DMS153 (cell line): ENCODE measurements at places on chromosomes 3 and 15.

GRCh38 chr3:139718415-139718814 is 40.6 kb upstream of the NMNAT3 start:
- no peak for DNase-seq

DNA sequence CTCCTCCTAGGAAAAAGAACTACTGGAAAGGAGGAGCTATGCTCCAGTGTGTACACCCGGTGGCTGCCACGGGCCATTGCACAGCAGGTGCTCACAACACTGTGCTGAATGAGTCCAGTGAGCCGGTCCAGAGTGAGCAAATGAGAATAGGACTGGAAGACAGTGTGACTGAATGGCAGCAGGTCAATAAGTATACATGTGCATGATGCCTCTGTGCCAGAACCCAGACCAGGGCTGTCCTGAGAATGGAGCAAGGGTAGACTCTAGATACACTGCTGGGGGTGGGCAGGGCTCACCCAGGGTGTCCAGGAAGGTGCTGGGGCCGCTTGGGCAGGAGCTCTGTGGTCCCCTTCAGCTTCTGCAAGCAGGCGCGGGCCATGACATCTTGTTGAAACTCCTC is 8.3 kb downstream of the POLG start:
- DNase-seq, result no peak

DNA sequence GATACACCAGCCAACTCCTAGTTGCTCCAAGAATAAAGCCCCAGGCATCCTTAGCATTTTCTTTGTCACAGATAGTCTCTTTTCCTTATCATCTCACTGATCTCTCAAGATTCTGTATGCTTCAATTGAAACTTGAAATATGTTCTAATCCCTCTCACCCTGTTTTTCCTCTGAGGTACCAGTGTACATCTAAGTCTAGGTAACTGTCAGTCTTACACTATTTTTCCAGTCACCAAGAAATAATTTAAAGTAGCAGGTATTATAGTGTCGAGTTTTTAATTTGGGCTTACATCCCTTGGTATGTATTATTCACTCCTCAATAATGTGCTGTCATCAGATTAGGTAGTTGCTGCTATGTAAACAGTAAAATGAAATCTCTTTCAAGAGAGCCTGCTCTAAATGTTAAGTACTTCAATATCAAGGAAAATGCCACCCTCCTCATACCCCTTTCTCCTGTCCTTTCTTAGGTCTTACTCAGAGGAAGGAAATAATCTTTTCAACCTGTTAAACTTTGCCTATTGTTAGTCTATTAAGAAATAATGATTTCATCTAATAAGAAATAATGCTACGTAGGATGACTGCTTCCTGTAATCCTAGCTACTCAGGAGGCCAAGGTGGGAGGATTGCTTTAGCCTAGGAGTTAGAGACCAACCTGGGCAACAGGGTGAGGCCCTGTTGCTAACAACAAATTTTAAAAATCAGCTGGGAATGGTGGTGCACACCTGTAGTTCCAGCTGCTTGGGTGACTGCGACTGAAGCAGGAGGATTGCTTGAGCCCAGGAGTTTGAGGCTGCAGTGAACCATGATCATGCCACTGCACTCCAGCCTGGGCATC is 39.8 kb downstream of the TSC22D2 start:
- DNase-seq, result no peak

DNA sequence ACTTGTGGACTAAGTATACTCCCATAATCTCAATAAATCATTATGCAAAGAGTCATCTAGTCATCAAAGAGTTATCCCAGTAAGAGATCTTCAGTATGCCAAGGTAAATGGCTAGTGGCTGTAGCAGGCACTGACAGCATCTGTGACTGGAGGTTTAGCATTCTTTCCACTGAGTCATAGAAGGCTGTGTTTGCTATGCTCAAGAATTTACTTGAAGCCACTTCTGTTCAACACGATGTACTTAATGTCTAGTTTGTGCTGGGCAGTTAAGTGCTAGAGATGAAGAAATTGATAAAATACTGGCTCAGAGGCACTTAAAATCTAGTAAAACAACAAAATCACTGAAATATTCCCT is 13.0 kb downstream of the ZBED2 start:
- DNase-seq, result no peak

DNA sequence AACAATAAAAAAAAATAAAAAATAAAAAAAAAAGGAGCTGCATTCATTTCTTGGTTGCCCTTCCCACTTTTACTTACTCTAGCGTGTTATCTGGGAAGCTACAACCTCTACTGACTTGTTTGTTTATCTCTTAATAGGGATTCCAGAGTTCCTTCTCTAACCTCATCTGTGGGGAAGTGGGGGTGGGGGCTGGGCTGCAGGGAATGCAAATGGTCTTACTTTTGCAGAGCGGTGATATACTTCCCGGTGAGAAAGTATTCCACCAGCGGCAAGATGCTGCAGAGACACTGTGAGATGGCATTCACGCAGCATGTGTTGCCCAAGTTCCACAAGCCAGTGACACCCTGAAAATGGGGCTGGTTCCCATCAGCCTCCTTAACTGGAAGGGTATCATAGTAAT is 2.1 kb downstream of the USP50 start:
- DNase-seq, result no peak

DNA sequence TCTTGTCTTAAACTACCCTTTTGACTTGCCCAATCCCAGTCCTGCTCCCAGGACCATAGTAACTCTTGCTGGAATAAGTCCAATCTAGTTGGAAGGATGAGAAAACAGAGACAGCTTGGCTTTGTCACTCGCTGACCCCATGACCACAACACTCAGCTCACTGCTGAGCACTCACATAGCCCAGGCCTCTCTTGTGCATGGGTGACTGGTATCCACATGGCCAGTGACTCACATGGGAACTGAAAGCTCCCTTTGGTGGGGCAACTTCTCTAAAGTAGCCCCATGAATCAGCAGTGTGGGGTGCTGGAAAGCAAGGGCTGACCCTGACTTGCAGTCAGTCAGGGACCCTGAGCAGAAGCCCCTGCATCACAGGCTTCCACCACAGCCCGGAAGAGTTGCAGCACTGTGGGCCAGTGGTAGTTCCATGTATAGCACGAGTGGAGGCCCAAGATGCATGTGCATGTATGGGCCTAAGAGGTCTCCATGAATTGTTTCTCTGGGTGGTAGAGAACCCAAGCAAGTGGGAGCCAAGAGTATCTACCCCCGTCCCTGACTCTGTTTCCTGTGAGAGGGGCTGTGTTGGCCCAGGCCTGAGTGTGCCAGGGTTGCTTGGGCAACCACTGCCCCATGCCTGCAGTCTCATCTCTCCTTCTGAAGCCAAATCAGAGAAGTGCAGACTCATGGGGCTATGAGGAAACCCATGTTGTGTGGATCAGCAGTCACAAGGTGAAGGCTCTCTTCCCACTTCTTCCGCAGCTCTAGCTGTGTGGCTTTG is 62.1 kb upstream of the XCR1 start:
- no peak for DNase-seq

DNA sequence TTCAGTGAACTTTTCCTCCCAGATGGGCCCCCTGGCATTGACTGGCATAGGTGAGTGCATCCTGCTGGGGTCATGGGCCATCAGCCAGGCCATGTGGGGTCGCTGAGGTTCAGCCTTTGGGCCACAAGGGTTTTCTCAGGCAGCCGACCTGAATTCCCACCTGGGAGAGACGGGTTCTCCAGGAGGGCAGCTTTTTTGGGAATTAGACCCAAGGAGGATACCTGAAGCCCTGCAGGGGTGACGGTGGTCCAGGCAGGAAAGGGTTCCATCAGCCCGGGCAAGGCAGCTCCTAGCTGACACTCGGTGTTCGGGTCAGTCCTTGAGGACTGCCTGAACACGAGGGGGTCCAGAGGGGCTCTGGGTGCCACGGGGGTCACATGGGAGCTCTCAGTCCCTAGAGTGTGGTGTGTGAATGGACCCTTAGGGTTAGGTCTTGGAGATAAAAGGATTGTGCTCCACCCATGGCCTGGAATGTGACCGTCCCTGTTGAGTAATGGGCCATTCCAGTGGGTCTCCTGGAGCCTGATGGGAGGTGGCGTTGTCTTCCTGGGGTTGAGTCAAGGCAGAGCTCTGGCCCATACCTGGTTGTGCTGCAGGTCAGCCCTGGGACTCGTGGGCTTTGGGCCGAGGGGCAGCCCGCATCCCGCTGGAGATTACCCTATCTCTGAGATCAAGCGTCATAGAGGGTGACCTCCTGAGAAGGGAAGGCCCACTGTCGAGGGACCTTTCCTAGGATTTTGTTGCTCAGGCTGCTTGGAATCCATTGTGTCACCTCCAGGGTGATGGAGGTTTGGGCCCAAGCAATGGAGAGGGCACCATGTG is 192.8 kb downstream of the UBE3A start:
- no peak for DNase-seq

DNA sequence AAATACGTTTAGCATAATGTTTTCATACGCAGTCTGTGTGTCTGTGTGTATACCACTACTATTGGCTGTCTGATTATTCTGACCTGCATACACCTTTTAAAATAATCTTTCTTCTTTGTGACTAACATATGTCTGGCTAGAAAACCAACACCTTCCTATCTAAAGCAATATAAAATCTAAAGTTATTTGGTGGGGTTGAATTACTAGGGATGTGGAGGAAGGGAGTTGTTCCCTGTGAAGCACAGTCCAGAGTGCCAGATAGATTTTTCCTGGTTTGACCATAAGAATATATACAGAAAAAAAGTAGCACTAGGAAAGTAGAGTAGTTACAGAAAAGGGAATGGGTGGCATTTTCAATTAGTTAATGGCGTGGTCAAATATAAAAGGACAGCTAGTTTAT is 918.8 kb downstream of the NAALADL2 start:
- DNase-seq, result no peak

DNA sequence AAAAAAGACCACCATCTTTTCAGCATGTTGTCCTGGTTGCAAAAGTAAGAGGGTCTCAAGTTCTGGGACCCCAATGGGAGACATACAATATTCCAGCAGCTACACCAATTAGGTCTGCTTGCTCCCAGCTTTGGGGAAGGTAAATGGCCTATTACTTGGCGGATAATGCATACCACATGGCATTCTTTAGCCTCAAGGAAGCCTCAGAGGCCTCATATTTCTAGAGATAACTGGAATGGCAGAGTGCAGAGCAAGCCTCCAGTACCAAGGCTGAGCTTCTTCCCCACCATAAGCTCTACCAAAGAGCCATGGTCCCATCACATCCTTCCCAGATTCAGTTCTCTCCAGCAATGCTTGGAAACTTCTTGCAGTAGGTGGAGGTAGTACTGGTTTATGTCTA is 493.8 kb downstream of the SHQ1 start:
- DNase-seq, result no peak

GRCh38 chr3:14531856-14532395 is 8.2 kb downstream of the GRIP2 start:
- DNase-seq, result no peak

DNA sequence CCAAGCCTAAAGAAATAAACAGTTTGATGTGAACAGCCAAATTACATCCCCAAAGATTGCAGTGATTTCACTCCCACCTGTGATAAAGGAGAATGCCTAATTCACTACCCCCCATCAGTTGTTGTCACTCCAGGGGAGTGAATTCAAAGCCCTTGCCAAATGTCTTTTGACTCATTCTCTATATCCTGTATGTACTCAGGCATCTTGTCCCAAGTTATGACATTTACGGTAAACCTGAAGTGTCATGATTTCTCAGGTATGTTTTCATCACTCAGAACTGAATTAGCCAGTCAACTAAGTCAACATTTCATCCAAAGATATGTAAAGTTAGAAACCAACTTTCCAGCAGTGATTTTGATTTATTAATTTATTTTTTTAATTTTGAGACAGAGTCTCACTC is 22.0 kb upstream of the HERC1 start:
- no peak for DNase-seq

- no peak for DNase-seq
These were observed 98.6 kb downstream of the MECOM start for GRCh38 chr3:169564883-169565282.

DNA sequence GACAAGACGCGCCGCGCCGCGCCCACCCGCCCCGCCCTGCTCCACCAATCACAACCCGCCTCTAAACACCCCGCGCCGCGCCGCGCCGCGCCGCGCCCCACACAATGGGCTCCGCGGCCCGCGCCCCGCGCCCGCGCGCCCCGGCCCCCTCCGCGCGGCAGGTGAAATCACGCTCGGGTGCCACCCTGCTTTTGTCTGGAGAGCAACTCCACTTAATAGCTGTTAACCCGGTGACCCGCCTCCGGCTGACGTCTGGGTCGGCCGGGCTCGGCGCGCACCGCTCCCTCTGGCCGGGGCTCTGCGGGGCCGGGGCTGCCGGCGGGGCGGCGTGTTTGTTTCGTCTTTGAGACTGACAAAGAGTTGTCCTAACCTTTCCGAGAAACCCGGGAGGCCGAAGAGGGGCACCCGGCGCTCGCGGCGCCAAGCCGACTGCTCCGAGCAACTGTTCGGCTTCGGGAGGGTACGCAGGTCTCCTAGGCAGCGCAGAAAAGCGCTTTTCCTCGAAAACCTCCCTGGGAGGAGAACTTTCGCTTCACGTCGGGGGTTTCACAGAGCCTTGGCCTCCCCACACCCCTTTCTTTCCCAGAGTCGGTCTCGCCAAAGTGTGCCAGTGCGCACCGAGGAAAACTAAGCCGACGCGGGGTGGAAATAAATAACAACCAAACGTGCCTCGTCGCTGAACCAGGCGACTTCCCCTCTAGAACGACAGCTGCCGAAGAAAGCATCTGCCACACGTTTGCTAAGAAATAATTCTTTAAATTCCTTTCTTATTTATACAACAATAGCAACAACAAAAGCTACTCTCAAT is 518.4 kb downstream of the FOXP1 start:
- no peak for DNase-seq

DNA sequence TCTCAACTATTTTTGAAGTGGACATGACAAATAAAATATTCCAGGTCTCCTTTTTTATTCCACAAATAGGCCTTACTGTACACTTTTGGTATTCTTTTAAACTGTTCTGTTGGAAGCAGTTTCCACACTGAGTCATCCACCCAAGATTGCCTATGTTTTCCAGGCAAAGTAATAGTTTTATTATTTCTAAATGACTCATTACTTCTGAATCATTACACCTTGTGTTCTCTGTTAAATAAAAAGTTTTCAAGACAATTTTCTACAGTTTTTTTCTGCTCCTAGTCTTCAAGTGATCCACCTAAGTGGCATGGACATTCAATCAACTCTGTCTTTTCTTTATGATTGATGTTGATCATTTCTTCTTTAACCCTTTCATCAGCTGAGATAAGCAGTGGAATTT is 26.5 kb downstream of the PPP2R3A start:
- DNase-seq, result no peak

GRCh38 chr3:12796171-12797123 is at the start of gene CAND2:
Gene CAND2, plus strand, starts transcription at chr3:12796680. Its CDS starts 41 bp downstream, at chr3:12796721.
- DNase-seq, result no peak

DNA sequence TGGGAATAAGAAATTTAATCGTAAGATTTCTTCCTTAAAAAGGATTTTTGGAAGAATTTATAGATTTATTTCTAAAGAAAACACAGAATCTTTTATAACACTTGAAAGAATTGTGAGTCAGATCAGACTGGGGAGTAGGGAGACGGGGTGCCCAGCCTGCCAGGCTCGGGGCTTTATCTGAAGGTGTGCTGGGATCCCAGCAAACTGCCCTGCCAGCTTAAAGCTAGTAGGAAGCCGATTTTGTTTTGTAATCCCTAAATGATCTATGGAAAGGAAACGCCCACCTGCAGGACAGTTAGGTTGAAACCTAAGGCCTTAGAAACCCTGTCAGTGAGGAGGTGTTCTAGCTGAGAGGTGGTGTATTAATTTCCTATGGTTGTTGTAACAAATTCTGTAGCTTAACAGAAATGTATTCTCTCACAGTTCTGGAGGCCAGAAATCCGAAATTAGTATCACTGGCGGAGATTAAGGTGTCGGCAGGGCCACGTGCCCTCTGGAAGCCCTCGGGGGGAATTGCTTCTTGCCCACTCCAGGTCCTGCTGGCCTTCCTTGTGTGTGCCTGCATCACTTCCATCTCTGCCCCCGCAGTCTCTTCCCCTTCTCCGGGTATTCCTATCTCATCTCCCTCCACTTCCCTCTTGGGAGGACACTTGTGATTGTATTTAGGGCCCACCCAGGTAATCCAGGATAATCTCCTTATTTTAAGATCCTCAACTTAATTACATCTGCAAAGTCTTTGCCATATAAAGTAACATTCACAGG is 19.3 kb upstream of the RAB6B start:
- DNase-seq, result no peak
